ENCODE measurements at places on chromosomes 1 and 21.

GRCh38 chr1:42830631-42831030 lies 13.4 kb upstream of the SVBP start:
- no peak for DNase-seq

- DNase-seq, result no peak
These were observed 40.1 kb upstream of the BMP8B start for GRCh38 chr1:39828734-39829133.

DNA sequence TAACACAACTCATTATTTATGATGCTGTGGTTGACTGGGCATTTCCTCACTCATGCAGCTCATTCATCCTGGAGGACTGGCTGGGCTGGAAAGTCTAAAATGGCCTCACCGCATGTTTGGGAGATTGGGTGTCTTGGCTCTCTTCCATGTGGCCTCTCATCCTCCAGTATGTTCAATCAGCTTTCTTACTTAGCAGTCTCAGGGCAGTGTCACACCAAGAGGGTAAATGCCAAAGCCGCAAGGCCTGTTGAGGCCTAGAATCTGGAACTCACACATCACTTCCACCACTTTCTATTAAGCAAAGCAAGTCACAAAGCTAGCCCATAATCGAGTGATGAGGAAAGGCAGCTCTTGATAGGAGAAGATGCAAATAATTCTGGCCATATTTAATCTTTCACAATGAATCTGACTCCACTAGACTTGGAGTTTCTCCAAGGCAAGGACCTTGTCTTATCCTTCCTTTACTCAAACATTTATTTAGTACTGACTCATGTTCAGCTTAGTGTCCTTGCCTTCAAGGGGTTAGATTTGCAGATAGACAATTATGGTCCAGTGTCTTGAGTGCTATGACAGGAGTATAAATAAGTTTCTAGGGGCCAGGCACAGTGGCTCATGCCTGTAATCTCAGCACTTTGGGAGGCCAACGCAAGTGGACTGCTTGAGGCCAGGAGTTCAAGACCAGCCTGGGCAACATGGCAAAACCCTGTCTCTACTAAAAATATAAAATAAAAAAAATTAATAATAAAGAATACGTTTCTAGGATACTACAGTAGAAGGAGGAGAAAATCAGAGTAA lies 45.1 kb downstream of the TMEM53 start:
- no peak for DNase-seq

GRCh38 chr1:9883585-9884449 lies 26.3 kb downstream of the CTNNBIP1 start:
- no peak for DNase-seq

DNA sequence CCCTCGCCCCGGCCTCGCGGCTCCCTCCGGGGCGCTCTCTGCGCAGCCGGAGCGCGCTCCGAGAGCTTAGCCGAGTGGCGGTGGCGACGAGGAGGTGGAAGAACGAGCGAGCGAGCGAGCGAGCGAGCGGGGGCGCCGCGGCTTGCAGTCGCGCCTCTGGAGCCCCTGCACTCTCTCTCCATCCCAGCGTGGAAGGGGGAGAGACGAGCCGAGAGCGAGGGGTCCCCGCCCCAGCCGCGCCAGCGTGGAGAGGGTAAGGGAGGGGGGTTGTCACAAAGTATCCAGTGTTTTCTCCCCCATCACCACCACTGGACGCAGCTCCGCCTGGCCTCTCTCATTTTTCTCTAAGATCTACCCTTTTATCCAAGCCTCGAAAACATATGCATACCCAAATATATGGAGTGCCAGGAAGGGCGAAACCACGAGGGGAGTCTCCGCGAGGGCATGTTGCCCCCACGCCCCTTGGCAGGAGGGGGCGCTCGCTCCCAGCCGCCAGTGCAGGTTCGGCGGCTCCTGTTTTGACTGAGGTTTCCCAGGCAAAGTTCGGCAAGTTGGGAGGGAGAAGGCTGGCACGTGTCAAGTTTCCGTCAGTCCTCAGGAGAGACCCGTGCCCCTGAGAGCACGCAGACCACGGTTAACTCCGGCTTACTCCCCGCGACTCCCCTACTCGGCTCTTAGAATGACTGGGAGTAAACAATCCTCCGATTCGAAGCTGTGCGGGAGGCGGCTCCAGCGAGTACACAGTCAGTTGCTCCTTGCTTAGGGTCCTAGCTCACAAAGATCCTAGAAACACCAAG lies 569 bp upstream of the DAB1 start:
- no peak for DNase-seq

- DNase-seq, result no peak
These were observed 509.6 kb upstream of the CXADR start for GRCh38 chr21:17003258-17003615.

- DNase-seq, result no peak
These were observed 203.2 kb upstream of the SGIP1 start for GRCh38 chr1:66330722-66331141.

GRCh38 chr1:38183747-38184146 lies 137.2 kb upstream of the POU3F1 start:
- DNase-seq, result no peak

DNA sequence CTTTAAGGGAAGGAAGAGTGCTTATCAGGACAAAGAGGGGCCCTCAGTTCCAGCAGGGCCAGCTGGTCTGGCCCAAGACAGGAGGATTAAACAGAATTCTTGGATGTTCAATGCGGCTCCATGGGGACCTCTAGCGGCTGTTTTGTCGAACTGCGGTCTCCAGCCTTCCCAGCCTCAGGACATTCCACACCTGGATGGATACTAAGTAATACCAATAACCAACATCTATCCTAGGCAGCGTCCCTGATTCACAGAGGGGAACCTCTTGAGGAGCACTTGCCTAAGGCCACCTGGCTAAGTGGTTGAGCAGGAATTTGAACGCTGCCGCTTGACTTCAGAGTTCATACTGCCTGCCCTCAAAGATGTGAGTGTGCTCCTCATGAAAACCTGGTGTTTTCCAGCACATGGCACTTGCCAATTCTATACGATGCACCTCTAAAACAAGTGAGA lies 15.5 kb upstream of the CD247 start:
- no peak for DNase-seq

DNA sequence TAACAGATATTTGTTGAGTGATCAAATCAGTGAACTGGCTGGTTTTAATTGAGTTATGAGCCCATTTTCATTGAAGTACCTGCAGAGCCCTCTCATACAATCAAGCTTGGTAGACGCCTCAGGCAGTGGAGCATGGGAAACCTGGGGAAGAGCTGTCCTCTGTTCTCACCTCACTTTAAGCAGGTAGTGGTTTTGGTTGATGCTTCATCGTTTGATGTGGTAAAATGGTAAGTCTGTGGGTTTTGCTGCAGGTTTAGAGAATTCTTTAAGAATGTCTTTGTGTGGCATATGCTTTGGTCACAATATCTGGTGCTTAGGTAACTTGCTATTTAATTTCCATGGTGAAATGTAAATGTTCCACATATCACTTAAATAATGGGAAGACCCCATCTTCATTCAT lies 10.0 kb downstream of the LAMC1 start:
- DNase-seq, result no peak

GRCh38 chr21:23951251-23951650 lies 1656.0 kb downstream of the MRPL39 start:
- DNase-seq, result no peak
